Cerebellar nuclear complex (tissue), 1 donor: ENCODE measurements at places on chromosomes 2 and 18.

DNA sequence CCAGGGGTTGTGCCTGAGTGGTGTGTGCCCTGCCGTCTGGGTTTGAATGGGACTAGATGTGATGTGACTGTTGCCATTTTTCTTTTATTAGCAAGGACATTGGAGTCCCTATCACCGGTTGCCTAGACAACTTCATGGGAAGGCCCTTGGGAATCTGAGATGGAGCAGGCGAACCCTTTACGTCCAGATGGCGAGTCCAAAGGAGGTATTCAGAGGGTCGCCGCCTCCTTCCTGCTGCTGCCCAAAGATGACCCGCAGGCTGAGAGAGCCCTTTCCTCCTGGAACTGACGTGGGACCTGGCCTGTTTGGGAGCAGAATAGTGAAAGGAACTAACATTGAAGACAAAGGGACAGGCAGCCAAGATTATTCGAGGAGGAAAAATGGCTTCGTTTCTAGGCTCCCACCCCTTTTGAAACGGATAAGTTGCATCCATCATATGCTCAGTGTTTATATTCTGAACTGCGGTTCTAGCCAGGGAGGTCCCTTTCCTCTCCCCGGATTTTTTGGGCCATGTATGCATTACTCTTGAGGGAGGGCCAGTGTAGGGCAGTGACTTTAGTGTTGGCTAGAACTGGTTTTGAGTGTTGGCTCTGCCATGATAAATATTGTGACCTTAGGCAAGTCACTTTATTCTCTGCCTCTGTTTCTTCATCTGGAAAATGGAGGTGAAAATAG lies 673 bp downstream of the CENPO start:
- DNase-seq: no peak

DNA sequence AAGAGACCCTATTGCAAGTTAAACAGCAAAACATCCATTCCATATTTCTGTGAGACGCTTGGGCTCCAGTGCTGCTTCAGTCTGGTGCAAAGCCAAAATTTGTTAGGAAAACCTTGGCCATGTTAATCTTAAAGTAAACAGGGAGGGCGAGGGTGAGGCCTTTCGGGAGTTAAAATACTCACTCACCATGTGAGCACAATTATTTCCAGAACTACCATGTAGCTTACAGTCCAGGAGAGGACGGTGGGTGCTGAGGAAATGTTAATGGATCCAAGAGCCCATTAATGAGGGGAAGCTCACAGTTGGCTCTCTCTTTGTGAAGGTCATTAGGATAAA lies 286.4 kb downstream of the SLC8A1 start:
- no peak for DNase-seq

GRCh38 chr2:179239195-179239594 lies 25.4 kb downstream of the SESTD1 start:
- no peak for DNase-seq

GRCh38 chr2:60553495-60554073 lies at the start of gene BCL11A:
Gene BCL11A (minus strand): TSS chr2:60553654. CDS start chr2:60553270, 384 bp downstream.
- DNase-seq: no peak

GRCh38 chr18:70457788-70458187 lies 168.9 kb downstream of the SOCS6 start:
- DNase-seq: no peak

DNA sequence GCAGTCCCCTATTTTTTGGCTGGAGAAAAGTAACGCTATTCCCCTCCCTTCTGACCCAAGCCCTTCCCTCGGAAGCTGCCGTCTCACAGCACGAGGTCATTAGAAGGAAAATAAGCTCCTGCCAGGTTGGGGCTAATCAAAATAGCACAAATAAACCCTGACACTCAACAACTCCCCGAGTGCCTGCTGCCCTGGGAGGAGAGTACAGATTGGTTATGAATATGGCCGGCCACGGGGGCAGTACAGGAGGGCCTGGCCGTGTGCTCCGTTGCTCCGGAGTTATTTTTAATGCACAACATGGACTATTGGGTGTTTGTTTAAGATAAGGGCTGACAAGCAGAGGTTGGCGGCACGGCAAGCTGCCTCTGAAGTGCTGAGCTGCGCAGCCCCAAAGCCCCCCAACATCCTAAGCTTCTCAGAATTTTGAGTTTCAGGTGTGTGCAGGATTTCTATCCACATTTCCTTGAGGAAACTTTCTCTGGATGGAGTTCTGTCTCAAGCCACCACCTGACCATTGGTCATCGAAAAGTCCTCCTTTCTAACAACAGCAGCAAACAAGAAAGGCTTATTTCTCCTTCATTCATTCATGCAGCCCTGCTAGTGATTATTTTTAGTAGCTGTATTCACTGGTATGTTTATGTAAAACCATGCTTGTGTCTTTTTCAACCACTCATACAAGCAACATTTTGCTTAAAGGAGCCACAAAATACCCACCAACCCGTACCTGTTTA lies 58.7 kb downstream of the PAX3 start:
- DNase-seq: no peak

DNA sequence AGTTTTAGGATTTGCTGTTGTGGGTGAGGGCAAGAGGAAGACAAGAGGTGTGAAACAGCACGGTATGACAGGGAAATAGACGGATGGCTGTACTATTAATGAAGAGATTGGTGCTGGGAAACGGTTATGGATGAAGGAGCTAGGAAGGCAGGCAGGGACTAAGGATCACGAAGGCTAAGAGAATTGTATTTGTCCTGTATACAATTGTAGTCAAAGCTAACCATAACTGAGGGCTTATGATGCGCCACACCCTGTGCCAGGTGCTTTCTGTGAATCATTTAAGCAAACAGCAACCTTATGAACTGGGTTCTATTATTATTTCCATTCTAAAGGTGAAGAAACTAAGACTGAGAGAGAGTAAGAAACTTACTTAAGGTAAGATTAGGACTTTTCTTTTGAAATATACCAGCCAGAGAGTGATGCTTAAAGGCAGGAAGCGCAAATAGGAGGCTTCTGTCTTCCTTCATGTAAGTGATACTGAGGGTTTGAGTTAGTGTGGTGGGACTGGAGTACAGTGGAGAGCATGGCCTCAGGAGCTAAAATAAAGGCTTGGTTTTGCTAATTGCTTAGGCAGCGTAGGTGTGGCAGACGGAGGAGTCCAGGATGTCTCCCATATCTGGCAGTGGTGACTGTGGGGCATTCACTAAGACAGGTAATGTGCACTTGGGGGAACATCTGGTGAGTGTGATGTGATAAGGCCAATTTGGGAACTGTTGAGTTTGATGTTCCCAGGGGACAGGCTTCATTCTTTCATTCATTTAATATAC lies 85.8 kb downstream of the PLEKHM3 start:
- DNase-seq: no peak

- no peak for DNase-seq
Observed at GRCh38 chr2:239947729-239948045, 77.5 kb downstream of the NDUFA10 start.

- DNase-seq: no peak
Observed at GRCh38 chr2:241770185-241770935, 6.3 kb upstream of the GAL3ST2 start.

- no peak for DNase-seq
Observed at GRCh38 chr2:12711339-12711738, 5.4 kb upstream of the TRIB2 start.

DNA sequence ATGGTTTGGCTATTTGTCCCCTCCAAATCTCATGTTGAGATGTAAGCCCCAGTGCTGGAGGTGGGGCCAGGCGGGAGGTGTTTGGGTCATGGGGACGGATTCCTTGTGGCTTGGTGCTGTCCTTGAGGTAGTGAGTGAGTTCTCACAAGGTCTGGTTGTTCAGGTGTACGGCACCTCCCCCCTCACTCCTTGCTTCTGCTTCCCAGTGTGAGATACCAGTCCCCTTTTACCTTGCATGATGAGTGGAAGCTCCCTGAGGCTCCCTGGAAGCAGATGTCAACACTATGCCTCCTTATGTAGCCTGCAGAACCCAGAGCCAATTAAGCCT lies 232.6 kb downstream of the LDLRAD4 start:
- DNase-seq: no peak

DNA sequence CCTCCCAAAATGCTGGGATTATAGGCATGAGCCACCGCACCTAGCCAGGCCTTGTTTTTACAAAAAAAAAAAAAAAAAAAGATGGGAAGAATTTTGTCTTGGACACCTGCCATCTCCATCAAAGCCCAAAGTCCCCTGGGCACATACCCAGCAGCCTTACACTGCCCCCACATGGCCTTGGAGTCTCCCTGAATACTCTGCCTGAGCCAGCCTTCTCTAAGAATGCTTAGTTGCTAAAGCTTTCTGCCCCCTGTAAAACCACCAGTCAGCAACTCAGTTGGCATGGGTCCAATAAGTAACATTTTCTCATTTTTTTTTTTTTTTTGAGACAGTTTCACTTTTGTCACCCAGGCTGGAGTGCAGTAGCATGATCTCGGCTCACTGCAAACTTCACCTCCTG lies 40.6 kb downstream of the SPC25 start:
- no peak for DNase-seq

DNA sequence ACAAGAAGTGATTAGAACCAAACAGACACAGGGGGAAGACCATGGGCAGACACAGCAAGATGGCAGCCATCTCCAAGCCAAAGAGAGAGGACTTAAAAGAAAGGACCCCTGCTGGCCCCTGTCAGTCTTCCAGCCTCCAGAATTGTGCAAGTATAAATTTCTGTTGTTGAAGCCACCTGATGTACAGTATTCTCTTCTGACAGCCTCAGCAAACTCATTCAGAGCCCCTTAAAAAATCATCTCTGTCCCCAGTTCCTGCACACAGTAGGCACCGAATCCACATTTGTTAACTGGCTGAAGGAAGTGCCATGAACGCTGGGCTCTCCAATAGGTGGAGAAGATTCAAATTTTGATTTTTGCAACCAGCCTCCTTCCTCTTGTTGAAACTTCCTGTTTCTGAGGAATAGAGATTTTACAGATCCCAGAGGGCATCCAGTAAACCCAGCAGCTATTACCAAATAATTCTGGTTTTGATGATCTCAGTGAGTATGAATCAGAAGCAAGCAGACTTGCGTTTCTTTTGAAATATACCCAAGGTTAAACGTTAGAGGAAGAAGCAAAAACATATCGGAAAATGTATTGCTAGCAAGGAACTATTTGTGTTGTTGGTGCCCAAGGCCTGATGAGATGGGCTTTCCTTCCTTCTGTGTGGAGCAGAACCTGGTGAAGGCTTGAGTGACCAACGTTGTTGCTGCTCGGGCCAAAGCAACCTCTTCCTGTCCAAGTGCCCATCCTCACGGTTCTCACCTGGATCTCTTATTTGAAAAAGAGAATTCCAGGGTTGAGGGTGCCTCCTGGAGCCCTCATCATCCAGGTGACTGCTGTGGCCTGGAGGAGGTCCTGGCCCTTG lies 47.7 kb upstream of the PLB1 start:
- DNase-seq: no peak

- DNase-seq: no peak
Observed at GRCh38 chr2:159272156-159272555, 14.3 kb downstream of the WDSUB1 start.

GRCh38 chr18:63603772-63604171 lies 16.6 kb downstream of the SERPINB13 start:
- DNase-seq: no peak
